CD4-positive, alpha-beta T cell treated with Interleukin-21 for 1 hour (primary cell): ENCODE measurements at places on chromosomes 6 and 20.

GRCh38 chr6:170128346-170128745, 162.5 kb downstream of the DLL1 start:
- DNase-seq, result no peak

GRCh38 chr20:13898012-13898612, 92.3 kb downstream of the SEL1L2 start:
- no peak for DNase-seq

DNA sequence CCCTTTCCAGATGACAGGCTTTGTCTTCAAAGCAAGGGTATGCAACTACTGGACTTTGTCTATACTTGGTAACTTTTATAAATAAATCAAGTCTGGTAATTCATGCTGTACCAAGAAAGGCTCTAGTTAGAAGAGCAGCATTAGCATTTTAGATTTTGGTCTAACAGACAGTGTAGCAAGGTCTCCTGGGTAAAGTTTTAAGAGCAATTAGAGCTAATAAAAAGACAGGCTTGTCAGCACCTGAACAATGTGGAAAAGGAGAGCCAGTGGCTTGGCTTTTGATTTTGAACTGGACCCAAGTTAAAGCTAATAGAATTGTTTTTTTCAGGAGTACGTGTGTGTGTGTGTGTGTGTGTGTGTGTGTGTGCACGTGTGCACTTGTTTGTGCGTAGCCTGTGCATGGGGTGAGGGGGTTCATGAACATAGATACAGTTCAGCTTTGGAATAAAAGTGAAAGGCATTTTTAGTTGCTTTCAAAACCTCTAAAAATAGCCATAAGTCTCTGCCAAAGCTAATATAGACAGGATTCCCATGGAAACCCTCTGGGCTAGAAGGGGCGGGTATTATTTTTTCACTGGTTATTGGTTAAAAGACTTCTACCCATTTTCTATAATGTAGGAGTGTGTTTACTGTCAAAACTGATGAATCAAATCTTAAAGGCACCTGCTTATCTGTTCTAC, 138.4 kb downstream of the KCNQ5 start:
- no peak for DNase-seq

DNA sequence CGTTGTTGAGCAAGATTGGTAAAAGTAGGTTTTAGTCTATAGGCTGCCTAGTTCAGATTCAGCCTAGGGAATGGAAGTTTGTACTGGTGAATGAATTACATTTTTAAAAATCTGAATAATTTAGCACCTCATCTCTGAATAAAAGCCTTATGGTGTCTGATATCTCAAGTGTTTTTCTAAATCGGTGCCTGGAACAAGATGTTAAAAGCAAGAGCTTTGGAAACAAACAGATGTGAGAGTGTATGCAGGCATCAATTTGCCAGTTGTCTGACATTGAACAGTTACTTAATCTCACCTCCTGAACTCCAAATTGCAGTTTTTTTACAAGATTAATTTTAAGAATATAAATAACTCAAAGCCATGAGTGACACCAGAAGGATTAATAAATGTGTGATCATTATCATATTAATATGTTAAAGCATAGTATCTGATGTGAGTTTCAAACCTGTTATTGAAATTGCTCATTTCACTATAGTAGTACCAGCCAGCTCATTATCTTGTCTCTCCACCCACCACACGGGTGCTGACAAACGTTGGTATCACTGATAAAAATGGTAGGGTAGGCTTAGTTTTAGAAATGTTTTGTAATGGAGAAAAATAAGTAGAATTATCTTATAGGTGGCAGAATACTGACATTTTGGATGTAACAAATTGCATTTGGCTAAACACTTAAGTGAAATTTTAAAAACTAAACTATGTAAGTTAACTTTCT, 157.3 kb downstream of the FAM83B start:
- DNase-seq, result no peak

DNA sequence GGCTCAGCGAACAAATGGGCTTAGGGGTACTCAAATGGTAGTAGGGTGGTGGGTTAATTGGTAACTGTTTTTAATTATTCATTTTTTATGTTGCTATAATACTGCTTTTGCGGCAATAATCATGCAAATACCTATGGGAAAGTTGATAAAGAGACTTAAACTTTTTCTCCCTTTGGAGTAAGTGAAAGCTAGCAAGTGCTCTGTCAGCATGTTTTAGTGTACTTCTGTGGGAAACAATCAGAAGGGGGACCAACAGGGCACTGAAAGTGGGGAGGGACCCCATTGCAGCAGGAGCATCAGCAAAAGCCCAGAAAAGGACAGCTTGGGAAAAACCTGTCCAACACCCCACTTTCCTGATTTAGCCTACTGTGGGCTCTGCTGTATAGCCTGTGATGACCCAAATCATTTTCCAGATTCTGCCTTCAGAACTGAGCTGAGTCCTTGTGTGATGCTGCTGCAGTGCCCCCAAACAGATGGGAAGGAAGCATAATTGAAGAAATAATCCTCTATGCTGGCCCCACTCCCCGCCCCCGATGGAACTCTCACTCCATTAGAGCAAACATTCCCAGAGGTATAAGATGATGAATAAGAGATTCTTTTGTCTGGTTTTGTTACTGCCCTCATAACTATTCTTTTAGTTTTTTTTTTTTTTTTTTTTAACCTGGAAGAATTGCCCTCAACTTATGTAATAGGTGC, 322.8 kb downstream of the CD83 start:
- no peak for DNase-seq

- DNase-seq, result no peak
Measured at GRCh38 chr20:43894491-43894890, 20.2 kb upstream of the TOX2 start.

DNA sequence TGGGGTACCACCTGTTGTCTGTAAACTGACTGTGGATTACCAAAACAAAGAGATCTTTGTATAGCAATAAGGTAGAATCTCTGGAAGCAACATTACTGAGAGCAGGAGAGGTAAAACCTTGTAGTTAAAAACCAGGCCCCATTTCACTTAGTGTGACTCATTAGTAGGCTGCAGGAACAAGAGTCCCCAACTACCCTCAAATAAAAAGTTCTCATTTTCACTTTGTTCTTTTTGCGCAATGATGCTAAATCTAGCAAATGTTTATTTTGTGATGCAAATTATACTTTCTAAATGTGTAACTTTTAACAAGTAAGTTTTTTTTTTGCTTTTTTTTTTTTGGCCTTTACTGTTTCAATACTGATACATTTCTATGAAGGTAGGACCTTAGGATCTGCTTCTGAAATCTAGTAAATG, 67.1 kb downstream of the ESF1 start:
- no peak for DNase-seq

- DNase-seq, result no peak
Measured at GRCh38 chr6:112802144-112802543, 455.0 kb downstream of the RFPL4B start.

DNA sequence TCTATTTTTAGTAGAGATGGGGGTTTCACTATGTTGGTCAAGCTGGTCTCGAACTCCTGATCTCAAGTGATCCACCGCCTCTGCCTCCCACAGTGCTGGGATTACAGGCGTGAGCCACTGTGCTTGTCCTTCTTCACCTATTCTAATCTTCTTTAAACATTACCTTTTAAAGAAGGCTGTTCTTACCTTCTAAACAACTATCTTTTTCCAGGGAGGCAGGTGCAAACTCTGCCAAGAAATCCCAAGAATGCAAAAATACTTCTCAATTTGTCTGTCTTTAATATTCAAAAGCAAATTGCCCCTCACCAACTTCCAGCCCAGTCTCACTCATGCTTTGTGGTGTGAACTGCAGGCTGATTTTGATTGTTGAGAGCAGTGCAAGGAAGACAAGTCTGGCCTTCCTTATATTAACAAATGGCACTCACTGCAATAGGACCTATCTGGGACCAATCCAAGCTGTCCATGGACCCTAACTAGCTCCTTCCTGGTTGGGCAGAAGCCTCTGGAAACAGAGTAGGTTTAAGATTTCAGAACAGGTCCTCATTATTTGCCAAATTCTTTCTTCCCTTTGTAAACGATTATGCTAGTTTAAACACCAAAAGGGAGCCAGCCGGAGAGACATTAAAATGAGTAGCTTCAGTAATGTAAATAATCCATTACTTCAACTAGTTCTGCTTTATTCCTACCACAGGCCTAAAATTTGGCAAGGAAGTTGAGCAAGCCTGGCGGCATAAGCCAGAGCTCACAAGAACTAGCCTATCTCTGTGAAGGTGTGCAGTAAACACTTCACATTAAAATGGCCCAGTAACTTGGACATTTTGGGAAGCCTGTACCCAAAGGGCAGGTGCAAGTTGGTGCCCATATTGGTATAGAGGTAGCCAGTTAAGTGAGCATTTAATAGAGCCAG, 1.6 kb downstream of the SCAND1 start:
- peak; percentile 19 for DNase-seq

DNA sequence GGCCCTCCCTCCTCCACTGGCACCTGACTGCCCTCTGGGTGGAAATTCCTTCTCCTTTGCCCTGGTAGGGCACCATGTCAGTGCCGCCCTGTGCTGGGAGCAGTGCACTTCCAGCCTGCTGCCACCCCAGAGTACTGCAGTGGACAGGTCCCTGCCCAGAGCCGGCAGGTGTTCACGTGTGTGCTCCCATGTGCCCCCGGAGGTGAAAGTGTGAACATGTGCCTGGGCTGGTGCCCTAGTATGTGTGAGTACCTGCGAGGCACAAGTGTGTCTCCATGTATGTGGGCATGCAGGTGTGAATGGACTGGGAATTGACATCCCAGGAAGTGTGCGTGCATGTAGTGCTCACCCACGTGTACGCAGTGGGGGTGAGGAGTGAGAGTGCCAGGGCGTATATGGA, 29.4 kb downstream of the SDCBP2 start:
- peak; percentile 35 for DNase-seq
